ENCODE measurements at places on chromosomes 16 and 17.

DNA sequence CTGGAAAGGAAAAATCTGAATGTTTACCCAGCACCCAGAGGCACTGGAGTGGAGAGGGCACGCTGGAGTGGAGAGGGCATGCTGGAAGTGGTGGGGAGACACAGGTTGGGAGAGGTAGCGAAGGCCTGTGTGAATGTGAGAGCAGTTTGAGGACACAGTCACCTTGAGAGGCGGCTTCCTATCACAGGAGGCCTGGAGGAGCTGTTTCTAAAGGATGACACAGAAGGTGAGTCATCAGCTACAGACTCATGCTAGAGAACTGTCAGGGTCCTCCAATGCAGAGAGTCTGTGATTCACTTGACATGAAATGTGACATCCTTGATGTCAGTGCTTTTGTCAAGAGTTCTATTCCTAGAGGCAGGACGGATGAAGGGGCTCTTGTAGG is 13.8 kb downstream of the CTRL start:
- peak; percentile 46 for DNase-seq

DNA sequence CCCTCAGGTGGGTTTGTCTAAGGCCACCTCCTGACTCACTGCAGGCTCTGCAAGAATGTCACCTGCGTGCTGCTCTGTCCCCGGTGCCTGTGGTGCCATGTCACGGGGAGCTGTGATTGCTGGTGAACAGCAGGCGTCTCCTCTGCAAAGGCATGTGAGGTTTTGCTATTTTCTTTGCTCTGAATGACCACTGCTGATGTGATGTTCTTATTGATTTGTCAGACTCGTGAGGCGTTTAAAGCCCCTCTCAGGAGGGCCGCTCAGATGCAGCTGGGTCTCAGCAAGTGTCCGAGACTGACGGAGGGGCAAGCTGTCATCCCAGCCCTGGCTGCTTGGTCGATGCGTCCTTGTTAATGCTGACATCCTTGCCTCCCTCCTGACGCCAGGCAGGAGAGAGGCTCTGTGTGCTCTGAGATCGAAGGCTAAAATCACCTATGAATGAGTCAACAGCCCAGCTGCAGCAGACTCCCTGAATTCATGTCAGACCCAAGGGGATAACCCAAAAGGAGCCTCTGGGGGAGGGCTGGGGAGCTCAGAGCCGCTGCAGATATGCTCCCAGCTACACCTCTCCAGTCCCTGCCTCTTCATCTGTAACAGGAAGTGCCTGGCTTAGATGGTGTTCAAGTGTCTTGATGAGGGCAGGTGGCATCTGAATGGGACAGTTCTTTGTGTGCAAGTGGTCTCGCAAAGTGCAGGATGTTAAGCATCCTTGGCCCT is 11.8 kb upstream of the PEMT start:
- DNase-seq = no peak

GRCh38 chr17:80621335-80621996 is 76.8 kb downstream of the RPTOR start:
- DNase-seq = no peak

- DNase-seq = peak; percentile 60
Measured at GRCh38 chr16:24344784-24345183, 88.6 kb downstream of the CACNG3 start.

DNA sequence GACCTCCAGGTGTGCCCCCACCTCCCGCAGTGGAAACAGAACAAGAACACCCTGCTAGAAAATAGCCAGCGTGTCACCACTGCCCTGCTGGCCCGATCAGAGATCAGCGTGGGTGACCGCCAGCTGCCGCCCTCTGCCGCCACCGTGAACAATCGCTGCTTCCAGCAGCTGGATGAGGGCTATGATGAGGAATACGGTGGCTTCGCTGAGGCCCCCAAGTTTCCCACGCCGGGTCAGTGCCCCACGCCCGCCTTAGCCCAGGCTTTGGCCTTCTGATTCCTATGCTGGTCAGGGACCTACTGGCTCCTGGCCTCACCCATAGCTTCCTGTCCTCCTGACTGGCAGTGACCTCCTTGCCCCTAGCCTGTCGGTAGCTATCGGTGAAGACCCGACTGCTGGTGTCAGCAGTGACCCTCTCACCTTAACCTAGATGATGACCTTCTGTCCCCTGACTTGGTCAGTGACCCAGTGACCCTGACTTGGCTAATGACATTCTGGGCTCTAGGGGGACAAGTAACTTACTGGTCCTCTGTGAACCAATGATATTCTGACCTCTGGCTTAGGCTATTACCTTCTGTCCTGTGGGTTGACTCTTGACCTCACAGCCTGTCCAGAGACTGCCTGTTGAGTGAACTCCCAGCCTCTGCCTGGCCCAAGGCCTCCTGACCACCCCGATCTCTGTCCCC is 2.4 kb downstream of the SPATA20 start:
- no peak for DNase-seq

DNA sequence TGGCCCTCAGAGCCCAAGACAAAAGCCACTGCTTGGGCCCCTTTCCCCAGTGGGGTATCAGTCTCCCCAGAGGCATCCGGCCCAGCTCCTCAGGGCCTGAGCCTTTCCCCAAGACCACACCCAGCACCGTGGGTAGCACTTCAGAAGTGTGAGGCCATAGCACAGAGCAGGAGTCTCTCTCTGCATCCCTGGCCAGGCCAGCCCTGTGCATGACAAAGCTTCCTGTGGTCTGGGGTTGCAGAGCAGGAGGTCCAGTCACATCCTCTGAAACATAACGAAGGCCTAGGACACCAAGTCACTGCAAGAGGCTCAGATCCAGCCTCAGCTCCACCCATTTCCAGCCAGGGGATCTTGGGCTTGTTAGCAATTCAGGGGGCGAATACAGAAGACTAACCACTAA is 56.8 kb upstream of the ZNF423 start:
- no peak for DNase-seq

GRCh38 chr17:49987681-49988441 is 7.2 kb downstream of the DLX3 start:
- peak; percentile 62 for DNase-seq
